Renal cortex interstitium (tissue), 15 donors: ENCODE measurements at places on chromosomes 13 and 19.

GRCh38 chr19:35774274-35775045, 904 bp upstream of the ARHGAP33 start:
- no peak for DNase-seq

DNA sequence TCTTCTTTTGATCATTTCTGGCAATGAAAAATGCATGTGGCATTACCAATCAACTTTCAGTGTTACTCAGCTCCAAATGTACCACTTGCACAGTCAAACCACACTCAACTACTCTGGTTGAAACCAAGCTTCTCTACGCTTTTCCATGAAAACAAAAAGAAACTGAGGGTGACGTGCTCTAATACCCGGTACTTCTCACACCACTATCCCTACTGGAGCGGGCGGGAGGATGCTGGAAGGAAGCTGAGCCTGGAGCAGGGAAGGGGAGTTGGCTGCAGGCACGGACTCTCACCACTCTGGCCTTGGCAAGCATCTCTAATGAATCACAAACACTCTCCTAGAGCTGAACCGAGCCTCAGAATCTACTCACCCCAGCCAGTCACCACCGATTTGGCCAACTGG, 48.2 kb downstream of the STK24 start:
- no peak for DNase-seq

DNA sequence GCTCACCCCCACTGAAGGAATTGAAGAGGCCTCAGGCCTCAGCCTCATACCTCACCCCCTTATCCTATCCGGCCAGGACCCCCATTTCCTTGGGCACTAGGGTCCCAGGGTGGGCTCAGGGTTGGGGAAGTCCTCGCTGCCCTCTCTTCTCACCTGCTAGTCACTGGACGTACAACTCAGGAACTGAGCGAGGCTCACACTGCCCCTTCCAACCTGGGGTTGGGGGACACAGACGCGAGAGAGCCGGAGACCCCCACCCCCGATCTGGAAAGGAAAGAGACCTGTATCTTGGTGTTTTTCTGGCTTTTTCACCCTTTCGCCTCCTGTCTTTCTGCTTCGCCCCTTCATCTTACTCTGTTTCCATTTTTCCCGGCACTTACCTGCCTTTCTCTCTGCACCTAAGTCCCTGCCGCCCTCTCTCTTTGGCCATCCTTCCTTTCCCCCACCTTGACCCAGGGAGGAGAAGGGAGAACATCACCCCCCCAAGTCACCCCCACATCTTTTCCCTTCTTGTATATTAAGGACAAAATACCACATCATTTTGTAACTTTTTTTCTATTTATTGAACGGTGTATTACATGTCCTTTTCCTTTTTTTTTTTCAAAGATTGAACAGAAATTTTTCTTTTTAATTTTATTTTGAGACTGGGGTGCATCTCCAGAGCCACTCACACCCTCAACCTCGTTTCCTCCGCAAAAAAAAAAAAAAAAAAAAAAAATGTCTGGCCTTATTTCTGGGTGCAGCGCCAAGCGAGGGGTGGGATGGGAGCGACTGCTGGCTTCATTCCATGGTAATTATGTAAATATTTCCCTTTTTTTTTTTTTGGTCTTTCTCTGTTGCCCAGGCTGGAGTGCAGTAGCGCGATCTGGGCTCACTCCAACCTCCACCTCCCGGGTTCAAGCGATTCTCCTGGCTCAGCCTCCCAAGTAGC, 36.6 kb downstream of the ZSWIM4 start:
- DNase-seq: no peak

DNA sequence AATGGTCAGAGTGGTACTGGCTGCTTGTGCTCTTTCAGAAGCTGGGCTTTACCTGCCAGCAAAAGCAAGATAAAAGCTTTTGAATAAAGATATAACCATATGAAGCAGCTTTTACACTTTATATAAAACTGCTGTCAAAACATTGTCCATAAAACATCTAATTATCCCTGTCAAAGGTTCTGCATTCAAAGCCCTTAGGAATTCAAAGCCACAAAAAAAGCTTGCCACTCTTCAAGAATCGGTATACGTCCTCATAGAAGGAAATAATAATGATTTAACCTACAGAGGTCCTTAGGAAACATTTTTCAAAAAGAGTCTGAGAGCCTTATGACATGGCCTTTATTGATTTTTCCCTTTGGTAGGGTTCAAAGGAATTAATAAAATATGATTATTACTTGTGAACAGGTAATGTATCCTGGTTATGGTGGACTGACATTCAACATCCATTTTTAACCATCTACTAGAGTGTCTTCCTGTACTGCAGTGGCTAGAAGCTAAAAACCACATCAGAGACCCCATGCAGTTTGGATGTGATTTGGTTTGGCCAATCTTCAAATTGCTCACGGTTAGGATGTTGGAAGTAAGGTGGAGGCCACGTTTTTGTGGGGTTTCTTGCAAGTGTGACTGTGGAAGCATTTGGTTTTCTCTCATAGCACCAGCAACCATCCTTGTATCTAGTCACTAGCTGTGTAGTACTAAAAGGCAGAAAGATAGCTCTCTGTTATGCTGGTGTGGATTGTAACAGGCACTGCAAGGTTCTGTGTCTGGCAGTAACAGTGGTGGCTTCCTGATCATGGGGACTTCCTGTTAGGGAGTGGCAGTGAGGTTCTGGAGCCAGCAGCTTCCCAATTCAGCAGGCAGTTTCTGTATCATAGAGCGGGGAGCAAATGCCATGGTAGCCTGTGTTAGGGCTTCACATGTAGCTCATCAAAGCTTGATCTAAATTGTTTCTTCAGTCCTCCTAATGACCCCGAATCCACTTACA, 441.5 kb downstream of the DIAPH3 start:
- no peak for DNase-seq

DNA sequence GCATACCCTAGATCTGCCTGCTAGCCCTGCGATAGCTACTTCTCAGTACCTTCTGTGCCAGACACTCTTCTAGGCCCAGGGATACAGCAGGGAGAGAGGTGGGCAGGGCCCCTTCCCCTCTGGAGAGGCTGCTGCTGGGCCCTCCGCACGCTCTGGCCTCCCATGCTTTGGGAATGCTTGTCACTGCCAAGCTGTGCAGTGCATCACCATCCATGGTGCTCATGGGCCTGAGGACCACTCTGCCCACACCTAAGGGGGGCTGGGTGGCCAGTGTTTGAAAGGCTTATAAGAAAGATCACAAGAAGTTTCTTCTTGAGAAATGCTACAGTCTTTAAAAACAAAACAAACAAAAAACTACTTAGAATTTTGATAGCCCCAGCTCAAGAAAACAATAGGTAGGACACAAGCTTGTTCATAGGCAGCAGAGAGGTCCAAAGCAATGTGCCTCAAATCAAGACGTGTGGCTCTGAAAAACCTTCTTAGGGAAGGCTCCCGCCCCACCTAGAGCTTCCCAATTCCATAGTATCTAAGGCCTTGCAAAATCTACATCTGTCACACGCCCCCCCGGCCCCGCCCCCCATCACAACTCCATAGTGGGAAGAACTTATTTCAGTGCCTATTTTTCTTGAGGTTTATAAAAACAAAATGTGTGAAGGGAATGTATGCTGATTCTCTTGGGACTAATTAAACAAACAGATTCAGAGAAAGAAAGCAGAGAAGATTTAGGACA, 145.8 kb downstream of the TM9SF2 start:
- DNase-seq: no peak

DNA sequence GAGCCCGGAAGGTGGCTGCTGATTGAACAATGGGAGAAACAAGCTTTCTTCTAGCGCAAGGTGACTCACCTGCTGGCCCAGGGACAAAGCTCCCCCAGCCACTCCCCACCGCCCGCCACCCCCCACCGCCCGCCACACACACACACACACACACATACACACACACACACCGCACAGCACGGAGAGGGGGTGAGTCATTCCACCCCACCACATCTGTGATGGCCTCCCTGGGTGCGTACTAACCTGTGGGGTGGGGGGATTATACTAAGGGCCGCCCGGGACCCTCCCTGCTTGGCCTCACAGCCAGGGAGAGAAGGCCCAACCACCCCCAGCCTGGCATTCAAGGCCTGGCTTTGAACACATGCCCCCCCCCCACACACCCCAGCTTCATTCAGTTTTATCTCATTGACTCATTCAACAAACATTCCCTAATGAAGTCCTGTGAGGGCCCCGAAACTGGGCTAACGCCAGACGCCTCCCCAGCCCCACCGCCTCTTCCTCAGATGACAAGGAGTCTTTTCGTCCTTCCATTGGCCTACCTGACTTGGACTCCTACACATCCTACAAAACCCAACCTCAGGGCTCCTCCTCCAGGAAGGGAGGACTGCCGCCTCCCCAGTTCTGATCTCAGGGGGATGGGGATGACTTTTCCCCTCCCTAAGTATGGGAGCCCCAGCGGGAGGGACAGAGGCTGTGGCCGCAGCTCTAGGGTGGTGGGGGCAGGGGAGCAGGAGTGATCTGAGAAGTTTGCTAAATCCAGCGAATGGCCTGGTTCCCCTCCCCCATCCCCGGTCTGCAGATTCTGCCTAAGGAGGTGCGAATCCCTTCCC, 5.8 kb upstream of the ONECUT3 start:
- no peak for DNase-seq

DNA sequence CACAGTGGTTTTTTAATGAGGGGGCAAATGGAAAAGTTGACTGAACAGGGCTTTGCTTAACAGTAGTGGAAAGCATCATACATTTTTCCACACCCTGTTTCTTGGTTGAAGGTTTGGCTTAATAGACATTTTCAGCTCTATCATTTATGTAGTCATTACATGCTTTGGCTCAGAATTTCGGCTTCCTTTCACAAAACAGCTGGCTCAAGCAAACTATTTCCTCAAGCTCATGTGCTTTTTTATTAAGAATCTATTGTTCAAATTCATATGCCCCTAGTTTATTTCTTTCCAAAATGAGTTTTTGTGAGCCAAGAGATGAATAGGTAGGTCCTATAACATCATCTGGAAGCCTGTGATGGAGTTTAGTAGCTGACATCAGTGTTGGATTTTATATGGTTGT, 113.8 kb downstream of the SLITRK6 start:
- DNase-seq: no peak

- DNase-seq: no peak
These were observed 3.1 kb upstream of the KLK3 start for GRCh38 chr19:50851620-50852019.

DNA sequence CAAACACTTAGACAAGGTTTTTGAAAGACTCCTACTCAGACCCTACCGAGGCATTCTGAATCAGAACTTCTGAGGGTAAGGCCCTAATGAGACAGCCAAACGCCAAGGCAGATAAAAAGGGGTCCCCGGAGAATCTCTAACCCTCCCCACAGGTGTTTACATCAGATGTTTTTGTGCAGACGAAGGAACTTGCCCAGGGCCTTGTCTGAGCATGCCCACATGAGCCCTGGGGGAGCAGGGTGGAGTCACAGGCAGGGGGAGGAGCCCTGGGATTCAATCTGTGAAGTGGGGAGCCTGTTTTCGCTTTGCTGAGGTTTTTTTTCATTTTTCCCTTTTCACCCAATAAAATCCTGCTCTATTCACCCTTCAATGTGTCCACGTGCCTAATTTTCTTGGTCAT, 61.6 kb upstream of the MED4 start:
- no peak for DNase-seq

GRCh38 chr19:37770985-37771384, 8.4 kb downstream of the ZNF573 start:
- DNase-seq: no peak

- DNase-seq: no peak
These were observed 24.2 kb upstream of the FBL start for GRCh38 chr19:39870171-39870971.

- DNase-seq: no peak
These were observed 3.3 kb downstream of the ZNF414 start for GRCh38 chr19:8510589-8511115.

DNA sequence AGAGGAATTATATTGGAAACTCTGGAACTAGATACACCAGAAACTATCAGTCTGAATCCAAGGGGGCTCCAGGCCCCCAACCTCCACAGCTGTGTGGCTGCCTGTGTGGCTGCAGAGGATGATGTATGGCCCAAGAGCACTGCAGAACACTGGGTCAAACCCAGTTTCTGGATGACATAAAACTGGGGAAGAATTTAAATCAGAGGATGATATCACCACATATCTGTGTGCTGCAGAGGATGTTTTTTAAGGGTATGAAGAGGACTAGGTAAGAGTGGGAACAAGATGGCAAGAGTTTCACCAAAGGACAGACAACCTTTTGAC, 226.4 kb downstream of the SUCLA2 start:
- DNase-seq: no peak
